Uterus (tissue), 4 donors: ENCODE measurements at places on chromosomes 2 and 18.

- no peak for DNase-seq
These were observed 87.7 kb downstream of the PRKRA start for GRCh38 chr2:178363252-178363651.

DNA sequence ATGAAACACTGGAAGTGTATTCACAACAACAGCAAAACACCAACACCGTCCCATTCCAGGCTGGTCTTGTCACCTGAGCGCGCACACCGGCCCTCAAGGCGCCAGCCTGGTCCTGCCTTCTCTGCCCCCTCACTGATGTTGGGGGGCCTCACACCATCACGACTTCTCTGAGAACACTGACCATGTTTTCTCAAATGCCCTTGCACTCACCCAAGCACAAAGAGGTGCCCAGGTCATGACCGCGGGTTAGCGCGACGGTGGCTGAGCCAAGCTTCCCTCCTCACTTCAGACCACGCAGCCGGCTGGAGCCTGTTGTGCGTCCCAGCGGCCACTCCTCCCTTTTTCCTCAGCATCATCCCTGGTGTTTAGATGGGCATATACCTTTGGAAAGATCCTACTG lies 101.3 kb upstream of the SALL3 start:
- no peak for DNase-seq

DNA sequence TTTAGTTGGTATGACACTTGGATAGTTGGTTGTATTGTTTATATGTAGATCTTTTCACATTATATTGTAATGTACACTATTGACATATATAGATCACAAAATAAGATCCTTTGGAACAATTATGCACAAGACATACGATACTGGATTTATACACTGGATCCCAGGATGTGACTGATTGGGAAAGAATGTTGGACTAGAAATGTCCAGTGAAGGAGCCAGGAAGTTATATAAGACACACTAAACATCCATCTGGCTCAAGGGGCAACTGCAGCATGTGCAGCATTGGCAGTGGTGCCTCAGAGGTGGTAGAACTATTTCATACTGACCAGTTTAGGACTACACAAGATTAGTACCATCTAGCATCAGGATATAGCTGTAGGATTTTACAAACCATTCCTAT lies 104.9 kb downstream of the TRABD2A start:
- no peak for DNase-seq

DNA sequence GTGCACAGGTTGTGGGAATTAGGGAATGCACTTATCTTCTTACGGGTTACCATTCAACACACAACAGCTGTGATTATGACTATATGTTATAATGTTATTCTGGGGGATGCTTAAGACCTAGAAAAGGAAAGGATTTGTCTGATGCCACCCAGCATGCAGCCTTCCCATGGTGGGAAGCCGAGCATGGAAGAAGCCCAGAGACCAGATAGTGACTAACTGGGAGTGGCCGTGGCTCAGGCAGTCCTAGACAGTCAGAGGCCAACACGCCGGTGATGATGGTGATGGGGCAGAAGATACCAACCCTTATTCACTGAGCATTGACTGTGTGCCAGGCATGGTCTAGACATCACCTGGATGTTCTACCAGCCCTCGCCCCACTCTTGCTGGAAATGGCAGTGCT lies 35.9 kb downstream of the CYRIA start:
- DNase-seq, result no peak

GRCh38 chr2:175838979-175839378 lies 163.1 kb downstream of the LNPK start:
- no peak for DNase-seq

DNA sequence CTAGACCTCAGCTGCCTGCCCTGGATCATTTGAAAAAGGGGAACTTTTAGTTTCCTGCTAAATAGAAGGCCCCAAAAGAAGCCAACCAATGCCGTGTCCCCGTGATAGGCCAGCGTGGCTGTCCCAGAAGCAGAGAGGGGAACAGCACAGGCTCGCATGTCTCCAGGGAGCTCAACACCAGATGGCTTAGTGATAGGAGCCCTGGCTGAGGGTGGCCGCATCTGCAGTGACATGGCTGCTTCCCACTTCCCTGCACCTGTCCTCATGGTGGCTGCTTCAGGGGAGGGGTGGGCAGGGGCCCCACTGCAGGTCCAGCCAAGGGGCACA lies 79.6 kb downstream of the MBP start:
- no peak for DNase-seq

GRCh38 chr18:23108496-23108895 lies 26.8 kb upstream of the CABLES1 start:
- DNase-seq, result no peak

GRCh38 chr2:156657809-156658208 lies 221.6 kb downstream of the GPD2 start:
- DNase-seq, result no peak

GRCh38 chr2:88698027-88698413 lies 6.5 kb downstream of the RPIA start:
- DNase-seq, result no peak

DNA sequence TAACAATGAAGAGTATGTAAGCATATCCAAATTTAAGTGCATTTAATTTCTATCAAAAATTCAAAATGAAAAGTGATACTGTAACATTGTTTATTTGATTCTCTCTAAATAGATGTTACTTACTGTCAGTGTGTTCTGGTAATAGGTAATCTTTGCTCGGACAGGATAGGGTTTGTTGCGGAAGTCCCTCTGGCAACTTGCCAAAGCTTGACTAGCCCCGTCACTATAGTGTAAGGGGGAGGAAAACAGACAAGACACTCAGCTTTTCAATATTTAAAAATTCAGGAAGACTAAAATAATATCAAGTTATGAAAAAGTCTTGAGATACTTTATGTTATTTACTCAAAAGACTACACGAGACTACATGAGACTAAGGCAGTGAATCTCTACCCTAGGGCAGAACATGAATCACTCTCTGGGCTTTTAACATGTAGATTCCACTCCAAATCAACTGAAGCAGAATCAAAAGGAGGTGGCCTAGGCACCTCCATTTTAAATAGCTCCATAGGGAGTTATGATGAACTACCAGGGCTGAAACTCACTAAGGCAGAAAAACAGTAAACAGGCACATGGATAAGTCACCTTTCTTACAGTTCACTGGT lies 5.9 kb downstream of the LMAN1 start:
- DNase-seq, result no peak

GRCh38 chr18:56036741-56037140 lies 448.7 kb upstream of the TCF4 start:
- DNase-seq, result no peak

GRCh38 chr2:230888824-230889400 lies 24.2 kb downstream of the ITM2C start:
- no peak for DNase-seq

DNA sequence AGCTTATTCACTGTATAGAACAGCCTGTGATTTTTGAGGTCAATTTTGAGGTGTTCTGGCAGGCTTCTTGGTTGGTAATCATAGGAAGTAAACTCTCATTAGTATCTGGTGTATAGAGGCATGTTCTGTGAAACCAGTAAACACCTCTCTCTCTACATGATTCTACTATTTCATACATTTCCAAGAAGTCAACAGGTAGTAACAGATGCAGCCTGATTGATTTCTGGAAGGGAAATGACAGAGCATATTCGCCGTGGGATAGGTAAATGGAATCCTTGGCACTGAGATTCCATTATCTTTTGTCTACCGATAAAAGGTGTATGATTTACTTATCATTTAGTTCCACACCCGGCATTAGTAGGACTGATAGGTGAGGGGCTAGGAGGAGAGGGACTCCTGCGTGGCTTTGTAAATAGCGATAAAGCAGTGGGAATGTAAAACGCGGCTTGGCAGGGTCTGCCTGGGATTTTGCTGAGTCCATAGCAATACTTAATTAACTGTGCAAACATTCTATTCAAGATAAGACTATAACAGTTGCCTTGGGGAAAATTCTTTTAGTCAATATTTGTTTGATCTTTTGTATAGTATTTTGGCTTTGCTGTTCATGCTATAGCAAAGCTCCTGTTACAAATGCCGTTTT lies 32.3 kb downstream of the LYPD6B start:
- DNase-seq, result no peak

DNA sequence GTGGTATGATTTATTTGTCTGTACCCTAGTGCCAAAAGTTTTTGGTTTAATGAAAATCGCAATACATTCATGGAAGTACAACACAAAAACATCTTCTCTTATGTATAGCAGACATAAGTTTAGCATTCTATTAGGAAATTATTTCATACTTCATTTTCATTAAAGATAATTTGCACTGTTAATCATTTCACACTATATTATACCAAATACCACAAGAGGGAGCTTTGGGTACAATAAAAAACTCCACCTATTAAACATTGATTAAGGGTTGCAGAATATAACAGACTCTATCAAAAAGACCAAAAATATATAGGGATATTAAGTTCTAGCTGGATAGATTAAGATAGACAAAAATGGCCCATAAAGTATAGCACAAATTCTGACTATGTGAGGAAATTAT lies 79.0 kb downstream of the SLC66A3 start:
- DNase-seq, result no peak

DNA sequence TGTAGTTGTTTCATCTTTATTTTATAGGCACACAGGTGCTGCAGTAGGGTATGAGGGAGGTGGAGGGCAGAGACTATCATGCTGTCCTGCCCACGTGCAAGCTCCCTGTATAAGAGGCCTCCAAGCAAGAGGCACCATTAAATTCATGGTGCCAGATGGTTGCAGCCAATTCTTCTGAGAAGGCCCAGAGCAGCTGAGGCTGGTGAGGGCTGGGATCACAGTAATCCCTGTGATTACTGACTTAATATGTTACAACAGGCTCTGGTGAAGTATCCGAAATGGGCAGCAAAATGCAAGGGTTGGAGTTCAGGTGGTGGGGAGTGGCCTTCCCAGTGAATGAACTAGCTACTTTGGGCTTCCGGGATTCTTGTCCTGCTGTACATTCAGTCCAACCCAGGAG lies 191.9 kb upstream of the SMAD2 start:
- no peak for DNase-seq

DNA sequence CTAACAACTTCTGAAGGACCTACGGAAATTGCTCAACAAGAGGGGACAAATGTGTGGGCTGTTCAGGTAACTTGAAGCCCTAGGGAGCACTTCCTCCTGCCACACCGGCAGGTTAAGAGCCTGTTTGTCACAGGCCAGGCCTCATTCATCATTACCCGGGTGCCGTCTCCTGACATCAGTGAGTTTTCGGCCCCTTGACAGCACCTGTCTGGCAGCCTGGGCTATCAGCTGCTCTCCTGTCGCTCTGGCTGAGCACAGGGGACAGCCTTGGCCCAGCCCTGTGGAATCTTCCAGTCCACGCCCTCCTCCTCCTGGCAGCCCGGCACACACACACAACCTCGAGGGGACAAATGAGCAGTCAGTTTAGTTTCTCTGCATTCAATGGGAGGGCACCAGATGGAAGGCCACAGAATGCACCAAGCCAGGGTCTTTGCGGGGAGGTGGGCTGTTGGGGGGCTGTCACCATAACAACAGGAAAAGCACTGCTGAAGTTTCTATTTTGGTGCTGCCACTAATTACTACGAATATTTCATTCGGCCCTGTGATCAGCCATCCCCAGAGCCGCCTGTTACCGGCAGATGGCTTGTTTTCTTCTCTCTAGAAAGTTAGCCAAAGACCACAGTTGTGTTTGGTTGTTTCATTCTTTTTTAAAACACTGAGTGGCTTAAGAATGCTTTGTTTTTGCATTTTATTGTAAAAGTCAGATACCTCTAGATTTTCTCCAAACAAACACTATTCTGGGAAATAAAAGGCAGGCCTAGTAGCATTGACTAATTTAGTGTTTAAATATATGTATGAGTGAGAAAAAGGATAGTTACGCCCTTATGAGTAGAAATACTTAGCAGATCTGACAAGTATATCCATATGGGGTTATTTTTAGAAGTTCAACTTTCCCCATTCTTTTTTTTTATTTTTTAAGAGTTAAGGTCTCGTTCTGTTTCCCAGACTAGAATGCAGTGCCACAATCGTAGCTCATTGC lies 189.9 kb upstream of the NDUFV2 start:
- DNase-seq, result no peak
